Chondrocyte (in vitro differentiated cells): ENCODE measurements at places on chromosomes 6 and 20. TPM values are rescaled to one million over a fixed set of nuclear protein-coding genes. Genes with fewer than 3 reads are reported as not detected.

- H3K27ac ChIP-seq, result no peak overlapping the region
- H3K27me3 ChIP-seq, result peaks cover 28% of the 10 kb centered on the region
- no peak overlapping the region for H3K4me3 ChIP-seq
- H3K4me1 ChIP-seq, result peaks cover 10% of the 10 kb centered on the region
- no peaks in the 10 kb centered on the region for H3K36me3 ChIP-seq
Observed at GRCh38 chr6:167764713-167765479, 61.8 kb upstream of the AFDN start.

- no peaks in the 10 kb centered on the region for H3K4me1 ChIP-seq
- H3K36me3 ChIP-seq, result no peaks in the 10 kb centered on the region
- no peak for DNase-seq
- H3K27ac ChIP-seq, result no peak overlapping the region
Observed at GRCh38 chr20:53216856-53217576, 244.9 kb downstream of the TSHZ2 start.

RHAG gene
- not detected in 3 replicates for total RNA-seq

DNA sequence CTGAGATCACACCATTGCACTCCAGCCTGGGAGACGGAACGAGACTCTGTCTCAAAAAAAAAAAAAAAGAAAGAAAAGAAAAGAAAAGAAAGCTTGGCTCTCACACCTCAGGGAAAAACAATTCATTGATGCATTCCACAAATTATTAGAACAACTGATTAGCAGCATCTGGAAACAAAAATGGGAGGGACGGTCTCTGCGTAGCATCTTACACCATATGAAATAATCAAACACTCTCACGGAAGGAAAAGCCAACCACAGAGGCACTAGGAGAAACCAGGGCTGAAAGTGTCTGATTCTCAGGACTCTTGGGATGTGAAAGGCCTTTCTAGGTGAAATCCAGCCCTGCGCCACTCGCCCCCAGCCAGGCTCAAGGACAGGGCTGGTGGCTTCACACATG, 2.3 kb upstream of the HELZ2 start:
- H3K4me3 ChIP-seq, result no peak overlapping the region

CPXM1 gene
- 6.2 to 6.4 TPM (median 6.3 TPM) in 3 replicates for total RNA-seq

DNA sequence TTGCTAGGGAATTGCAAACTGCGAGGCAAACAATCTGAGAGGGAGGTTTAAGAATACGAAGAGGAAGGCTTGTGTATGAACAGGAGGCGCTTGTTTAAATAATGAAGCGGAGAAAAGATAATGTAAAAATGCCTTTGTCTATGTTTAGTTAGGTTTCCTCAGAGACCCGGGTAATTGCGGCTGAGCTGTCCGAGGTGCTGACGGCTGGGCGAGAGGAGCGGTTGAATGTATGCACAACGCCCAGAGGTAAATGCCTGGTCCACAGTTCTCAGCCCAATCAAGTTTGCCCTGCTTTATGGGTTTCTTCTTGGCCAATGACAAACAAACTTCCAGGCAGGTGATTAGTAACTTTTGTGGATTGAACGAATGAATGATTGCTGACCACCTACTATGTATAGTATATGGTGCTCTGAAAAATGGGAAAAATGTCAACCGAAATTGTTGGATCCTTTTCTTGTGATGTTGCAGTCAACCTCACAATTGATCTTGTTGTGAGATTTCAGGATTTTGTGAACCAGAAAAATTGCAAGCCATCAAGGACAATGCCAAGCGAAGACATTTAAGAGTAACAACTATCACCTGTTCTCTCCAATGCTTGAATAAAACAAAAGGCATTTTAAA, 38.3 kb upstream of the SLC32A1 start:
- peaks cover 31% of the 10 kb centered on the region for H3K27me3 ChIP-seq
- H3K27ac ChIP-seq, result no peak overlapping the region
- no peak for DNase-seq
- no peaks in the 10 kb centered on the region for H3K4me1 ChIP-seq
- H3K36me3 ChIP-seq, result no peaks in the 10 kb centered on the region

ZNF341 gene
- 2.7 to 3.1 TPM (median 2.8 TPM) in 3 replicates for total RNA-seq

NINL gene
- total RNA-seq, result 10.6 to 12.3 TPM (median 10.7 TPM) in 3 replicates

DNA sequence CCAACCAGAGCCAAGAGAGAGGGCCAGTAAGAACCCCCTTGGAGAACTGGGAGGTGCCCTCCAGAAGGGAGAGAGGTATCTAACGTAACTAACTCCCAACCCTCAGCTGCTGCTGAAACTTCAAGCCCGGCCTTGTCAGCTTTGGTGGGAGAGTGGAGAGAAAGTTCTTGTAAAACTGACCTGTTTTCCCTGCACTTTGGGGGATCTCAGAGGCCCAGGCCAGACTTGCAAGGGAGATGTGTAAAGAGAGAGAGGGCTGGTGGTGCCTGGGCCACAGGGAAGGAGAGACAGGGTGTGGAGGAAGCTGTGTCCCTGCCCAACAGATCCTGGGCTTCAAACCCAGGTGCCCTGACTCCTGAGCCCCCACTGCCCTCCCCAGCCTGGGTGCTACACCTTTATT, 17.3 kb upstream of the IP6K3 start:
- H3K27ac ChIP-seq, result no peak overlapping the region
- H3K4me1 ChIP-seq, result peaks cover 26% of the 10 kb centered on the region
- H3K4me3 ChIP-seq, result no peak overlapping the region
- DNase-seq, result no peak
- H3K27me3 ChIP-seq, result no peaks in the 10 kb centered on the region
- no peaks in the 10 kb centered on the region for H3K36me3 ChIP-seq

- H3K27me3 ChIP-seq, result peaks cover 2% of the 10 kb centered on the region
- H3K36me3 ChIP-seq, result no peaks in the 10 kb centered on the region
- no peak overlapping the region for H3K27ac ChIP-seq
Observed at GRCh38 chr6:61833176-61833755, 452.8 kb downstream of the KHDRBS2 start.

DNA sequence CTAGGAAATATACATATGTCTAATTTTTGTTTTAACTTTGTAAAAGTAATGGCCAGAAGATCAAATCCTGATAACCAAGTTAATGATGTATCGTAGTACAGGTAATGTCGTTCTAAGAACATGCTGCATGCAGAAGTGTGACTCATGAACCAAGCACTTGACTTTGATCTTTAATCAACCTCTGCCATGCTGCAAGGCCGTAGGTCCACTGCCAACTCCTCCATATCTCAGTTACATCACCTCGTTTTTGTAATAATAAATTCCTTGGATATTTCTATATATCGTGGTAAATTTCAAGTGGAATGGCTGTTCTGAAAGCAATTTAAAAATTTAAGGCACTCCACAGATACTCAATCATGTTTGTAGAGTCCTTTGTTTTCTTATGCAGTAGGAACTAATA, 771.7 kb downstream of the EPHA7 start:
- no peaks in the 10 kb centered on the region for H3K36me3 ChIP-seq
- H3K27ac ChIP-seq, result no peak overlapping the region
- no peak overlapping the region for H3K4me3 ChIP-seq
- H3K27me3 ChIP-seq, result no peaks in the 10 kb centered on the region

- peak overlapping the region; percentile 61 for H3K27ac ChIP-seq
- peaks cover 7% of the 10 kb centered on the region for H3K4me1 ChIP-seq
- H3K36me3 ChIP-seq, result peaks cover 1% of the 10 kb centered on the region
Observed at GRCh38 chr20:5973971-5974370, 23.5 kb downstream of the MCM8 start.

RRAGD gene
- total RNA-seq, result 8.9 to 18.8 TPM (median 17.9 TPM) in 3 replicates

- H3K27ac ChIP-seq, result no peak overlapping the region
- peaks cover 28% of the 10 kb centered on the region for H3K27me3 ChIP-seq
- no peak for DNase-seq
- no peaks in the 10 kb centered on the region for H3K4me1 ChIP-seq
- H3K36me3 ChIP-seq, result no peaks in the 10 kb centered on the region
Observed at GRCh38 chr6:40550202-40551101, 36.7 kb downstream of the LRFN2 start.

HUS1B gene
- 0.70 to 0.97 TPM (median 0.79 TPM) in 3 replicates for total RNA-seq

CNR1 gene
- total RNA-seq, result not detected in 3 replicates

- no peak overlapping the region for H3K27ac ChIP-seq
- no peak for DNase-seq
- H3K36me3 ChIP-seq, result peaks cover 12% of the 10 kb centered on the region
Observed at GRCh38 chr6:143167224-143167623, 106.5 kb downstream of the AIG1 start.

DNA sequence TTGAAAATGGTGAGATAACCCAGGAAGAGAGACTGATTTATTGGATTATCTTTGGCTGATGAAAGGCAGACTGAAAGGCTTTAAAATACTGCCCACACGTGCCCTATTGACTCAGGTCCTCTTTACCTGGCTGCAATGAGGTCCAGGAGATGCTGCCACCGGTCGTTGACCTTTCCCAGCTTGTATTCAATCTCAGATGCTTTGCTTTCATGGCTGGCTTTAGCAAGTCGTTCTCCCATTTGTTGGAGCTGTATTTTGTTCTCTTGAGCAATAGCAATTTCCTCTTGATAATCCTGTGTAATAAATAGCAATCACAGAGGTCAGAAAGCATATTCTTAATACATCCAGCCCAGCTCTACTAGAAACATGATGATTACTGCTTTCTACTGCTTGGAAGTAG, 368.8 kb downstream of the ESR1 start:
- no peak overlapping the region for H3K4me3 ChIP-seq
- no peaks in the 10 kb centered on the region for H3K4me1 ChIP-seq
- no peak overlapping the region for H3K27ac ChIP-seq
- H3K36me3 ChIP-seq, result peaks cover 24% of the 10 kb centered on the region
- DNase-seq, result no peak
- H3K27me3 ChIP-seq, result no peaks in the 10 kb centered on the region

DNA sequence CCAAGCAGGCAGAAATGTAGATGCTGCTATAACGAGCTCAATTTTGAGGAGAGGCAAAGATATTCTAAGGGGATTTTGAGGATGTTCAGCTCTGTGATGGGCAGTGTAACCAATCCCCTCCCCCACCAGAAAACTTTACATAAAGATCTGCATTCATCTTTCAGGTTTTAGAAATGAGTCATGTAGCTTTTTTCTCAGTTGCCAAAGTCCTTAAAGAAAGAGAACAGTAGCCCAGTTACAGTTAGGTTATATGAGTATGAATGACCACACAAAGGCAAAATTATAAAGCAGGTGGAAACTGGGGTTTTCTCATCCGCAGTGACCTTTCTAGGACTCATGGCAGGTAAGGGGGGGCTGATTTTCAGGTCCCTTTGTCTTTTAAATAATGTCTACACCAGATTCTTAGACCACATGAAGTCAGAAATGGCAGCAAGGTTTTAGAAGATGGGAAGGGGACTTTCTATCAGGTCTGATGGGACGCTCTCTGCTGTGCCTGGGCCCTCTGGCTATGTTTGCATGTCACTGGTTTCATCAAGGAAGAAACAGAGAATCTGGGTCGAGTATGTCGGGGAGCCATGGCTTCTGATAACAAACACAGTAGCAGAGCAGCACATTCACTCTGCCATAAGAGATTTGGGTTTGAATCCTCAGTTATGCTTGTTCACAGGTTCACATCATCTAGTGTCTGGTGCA, 94.7 kb downstream of the CLIC5 start:
- H3K27ac ChIP-seq, result no peak overlapping the region
- DNase-seq, result no peak
- H3K4me3 ChIP-seq, result no peak overlapping the region

- no peak for DNase-seq
- H3K4me3 ChIP-seq, result no peak overlapping the region
- peaks cover 39% of the 10 kb centered on the region for H3K27me3 ChIP-seq
- H3K36me3 ChIP-seq, result no peaks in the 10 kb centered on the region
Observed at GRCh38 chr20:46199198-46199597, 81.1 kb downstream of the CD40 start.

TCP11 gene
- not detected in 3 replicates for total RNA-seq

DNA sequence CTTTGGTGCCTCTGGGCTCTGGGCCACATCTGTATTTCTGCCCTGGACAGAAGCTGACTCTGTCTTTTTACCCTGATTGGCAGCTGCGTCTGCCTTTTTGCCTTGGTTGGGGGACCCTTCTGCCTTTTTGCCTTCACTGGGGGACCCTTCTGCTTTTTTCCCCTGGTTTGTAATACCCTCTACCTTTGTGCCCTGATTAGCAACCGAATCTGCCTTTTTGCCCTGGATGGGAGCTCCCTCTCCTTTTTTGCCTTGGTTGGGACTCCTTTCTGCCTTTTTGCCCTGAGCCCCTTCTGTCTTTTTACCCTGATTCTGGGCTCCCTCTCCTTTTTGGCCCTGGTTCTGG, 23.4 kb downstream of the RRBP1 start:
- H3K27me3 ChIP-seq, result no peaks in the 10 kb centered on the region
- no peak for DNase-seq
- no peak overlapping the region for H3K4me3 ChIP-seq
- peaks cover 84% of the 10 kb centered on the region for H3K4me1 ChIP-seq
- peak overlapping the region; percentile 77 for H3K27ac ChIP-seq

GRCh38 chr20:31374346-31374745, 5.9 kb downstream of the DEFB118 start:
- H3K4me1 ChIP-seq, result no peaks in the 10 kb centered on the region
- H3K27me3 ChIP-seq, result peaks cover 8% of the 10 kb centered on the region
- H3K36me3 ChIP-seq, result peaks cover 4% of the 10 kb centered on the region
- no peak overlapping the region for H3K27ac ChIP-seq
- no peak overlapping the region for H3K4me3 ChIP-seq
